ENCODE measurements at places on chromosomes 3 and 15.

GRCh38 chr3:184227481-184227935, 1.9 kb upstream of the VWA5B2 start:
- peak; percentile 49 for DNase-seq

GRCh38 chr3:23402728-23403492, 199.8 kb downstream of the UBE2E2 start:
- peak; percentile 30 for DNase-seq

GRCh38 chr3:69456631-69457030, 70.7 kb upstream of the FRMD4B start:
- no peak for DNase-seq

GRCh38 chr15:85162237-85162636, 180.6 kb downstream of the PDE8A start:
- DNase-seq, result no peak

- DNase-seq, result no peak
These were observed 35.3 kb downstream of the KLF13 start for GRCh38 chr15:31361764-31362515.

GRCh38 chr3:20760981-20761380, 575.0 kb upstream of the SGO1 start:
- DNase-seq, result no peak

DNA sequence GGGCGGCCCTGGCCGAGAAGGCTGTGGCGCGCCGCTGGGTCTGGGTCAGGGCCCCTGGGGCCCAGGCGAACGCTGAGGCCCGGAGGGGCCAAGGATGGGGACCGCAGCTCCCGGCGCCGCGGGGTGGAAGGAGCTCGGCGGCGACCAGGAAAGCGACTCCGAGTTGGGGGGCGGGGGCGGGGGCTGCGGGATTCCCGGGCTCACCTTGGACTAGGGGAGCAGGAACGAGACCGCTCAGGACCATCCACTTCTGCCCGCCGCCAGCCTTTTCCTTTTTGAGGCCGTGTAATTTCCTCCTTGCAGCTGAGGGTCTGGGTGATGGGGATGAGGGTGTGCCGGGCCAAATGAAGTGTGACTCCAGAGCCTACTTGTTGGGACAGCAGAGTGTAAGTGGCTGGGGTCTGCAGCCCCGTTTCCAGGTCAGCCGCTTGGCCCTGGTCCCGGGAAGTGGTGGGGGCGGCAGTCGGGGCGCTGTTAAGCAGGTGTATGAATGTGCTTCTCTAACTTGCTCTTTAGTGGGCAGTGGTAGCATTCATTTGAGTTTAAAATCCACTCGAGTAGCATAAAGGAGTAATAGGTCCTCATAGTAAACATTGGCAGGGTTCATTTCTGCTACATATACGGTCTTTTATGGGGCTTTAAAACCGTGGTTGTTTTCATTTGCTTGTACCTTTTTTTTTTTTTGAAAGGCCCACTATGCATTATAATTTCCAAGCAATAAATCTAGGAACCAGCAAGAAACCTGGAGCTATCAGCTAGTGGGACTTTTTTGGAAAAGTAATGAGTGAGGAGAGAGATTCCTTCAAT, 717 bp downstream of the PXK start:
- DNase-seq, result peak; percentile 46

GRCh38 chr3:67489816-67490215, 164.6 kb downstream of the SUCLG2 start:
- no peak for DNase-seq
